Ecto neural progenitor cell (in vitro differentiated cells): ENCODE measurements at places on chromosomes 5 and 9.

GRCh38 chr5:34411470-34412346 lies 244.4 kb upstream of the RAI14 start:
- no peak for DNase-seq

DNA sequence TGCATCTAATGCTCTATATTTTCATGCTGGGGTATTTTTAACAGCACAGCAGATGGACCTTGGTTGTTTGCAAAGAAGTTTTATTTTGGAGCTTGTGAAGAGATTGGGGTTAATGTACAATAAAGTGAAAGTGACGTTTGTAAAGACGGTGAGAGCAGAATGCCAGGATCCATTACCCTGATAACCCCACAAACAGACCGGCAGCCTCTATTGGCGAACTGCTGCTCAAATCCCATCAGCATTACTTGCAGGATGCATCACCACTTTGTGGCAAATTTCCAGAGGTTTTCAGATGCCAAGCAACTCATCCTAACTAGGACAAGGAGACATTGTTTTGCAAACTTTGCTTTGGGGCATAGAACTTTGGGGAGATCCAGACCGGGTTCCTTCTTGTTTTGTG lies 383.3 kb upstream of the ZNF462 start:
- DNase-seq = no peak

DNA sequence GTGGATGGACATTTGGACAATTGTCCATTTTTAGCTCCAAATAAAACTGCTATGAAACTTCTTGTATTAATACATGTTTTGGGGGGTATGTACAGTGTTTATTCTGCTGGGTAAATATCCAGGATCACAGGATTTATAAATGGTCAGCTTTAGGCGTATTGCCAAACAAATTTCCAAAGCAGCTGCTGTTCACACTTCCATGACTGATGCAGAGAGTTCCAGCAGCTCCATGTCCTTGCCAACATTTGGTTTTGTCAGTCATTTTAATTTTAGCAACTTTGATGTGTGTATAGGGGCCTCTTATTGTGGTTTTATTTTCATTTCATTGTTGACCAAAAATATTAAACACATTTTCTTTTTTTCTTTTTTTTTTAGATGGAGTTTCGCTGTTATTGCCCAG lies 9.8 kb upstream of the SUSD1 start:
- no peak for DNase-seq

GRCh38 chr5:43804041-43804440 lies 201.1 kb downstream of the NNT start:
- no peak for DNase-seq

DNA sequence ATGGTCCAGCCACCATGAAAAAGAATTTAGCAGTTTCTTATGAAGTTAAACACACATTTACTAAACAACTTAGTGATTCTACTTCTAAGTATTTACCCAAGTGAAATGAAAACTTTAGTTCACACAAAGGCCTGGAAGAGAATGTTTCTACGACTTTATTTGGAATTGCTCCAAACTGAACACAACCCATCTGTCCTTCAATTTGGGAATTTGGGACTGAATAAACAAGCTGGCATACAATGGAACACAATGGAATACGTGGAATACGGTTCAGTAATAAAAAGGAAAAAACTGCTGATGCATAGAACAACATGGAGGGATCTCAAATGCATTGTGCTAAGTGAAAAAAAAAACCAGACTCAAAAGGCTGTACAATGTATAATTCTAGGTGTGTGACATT lies 44.6 kb upstream of the BASP1 start:
- DNase-seq = no peak

- peak; percentile 62 for DNase-seq
These were observed 35.6 kb downstream of the PTCD2 start for GRCh38 chr5:72355706-72356299.

- peak; percentile 50 for DNase-seq
These were observed 1018.4 kb upstream of the ARRDC3 start for GRCh38 chr5:92401492-92401891.

DNA sequence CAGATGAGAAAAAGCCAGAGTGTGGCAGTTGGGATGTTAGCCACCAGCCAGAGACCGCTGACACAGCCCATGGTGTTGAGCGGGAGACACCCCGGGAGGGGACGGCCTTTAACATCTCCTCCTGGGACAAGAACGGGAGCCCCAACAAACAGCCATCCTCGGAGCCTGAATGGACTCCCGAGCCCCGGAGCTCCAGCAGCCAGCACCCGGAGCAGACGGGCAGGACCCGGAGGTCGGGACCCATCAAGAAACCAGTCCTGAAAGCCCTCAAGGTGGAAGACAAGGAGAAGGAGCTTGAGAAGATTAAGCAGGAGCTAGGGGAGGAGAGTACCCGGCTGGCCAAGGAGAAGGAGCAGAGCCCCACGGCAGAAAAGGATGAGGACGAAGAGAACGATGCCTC lies 28.0 kb upstream of the POMT1 start:
- no peak for DNase-seq

GRCh38 chr9:130106860-130107233 lies 53.1 kb downstream of the GPR107 start:
- DNase-seq = no peak

DNA sequence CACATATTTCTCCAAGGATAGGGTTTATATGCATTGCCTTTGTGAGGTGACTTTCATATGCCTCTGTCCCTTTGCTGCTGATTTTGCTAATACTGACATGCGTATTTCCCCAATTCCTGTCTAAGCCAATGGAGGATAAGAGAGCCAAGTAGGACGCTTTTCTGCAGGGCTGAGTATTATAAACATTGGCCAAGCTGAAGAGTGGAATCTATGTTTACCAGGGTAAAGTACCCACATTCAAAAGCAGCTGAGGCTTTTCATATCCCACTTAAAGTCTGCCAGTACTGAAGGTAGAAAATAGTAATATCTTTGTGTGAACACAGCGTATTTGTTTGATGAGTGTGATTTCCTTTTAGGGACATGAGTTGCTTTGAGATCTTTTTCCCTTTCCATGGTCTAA lies 128.8 kb upstream of the GPR151 start:
- DNase-seq = no peak

DNA sequence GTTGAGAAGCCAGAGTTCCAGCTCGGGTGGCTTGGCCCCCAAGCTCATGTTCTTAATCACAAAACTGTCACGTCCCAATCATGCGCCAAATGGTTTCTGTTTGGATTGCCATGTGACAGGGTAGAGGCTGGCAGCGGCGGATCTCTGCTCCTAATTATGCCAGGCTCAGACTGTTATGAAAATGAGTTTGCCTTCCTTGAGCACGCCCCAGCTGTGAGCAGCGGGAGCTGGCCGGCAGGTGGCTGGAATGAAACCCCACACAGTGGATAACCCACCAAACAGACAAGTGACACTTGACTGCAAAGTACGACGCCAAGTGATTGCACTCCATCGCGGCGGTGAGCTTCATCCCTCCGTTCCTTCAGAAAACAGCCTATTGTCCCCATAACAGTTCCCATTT lies 75.4 kb downstream of the CFAP77 start:
- no peak for DNase-seq

DNA sequence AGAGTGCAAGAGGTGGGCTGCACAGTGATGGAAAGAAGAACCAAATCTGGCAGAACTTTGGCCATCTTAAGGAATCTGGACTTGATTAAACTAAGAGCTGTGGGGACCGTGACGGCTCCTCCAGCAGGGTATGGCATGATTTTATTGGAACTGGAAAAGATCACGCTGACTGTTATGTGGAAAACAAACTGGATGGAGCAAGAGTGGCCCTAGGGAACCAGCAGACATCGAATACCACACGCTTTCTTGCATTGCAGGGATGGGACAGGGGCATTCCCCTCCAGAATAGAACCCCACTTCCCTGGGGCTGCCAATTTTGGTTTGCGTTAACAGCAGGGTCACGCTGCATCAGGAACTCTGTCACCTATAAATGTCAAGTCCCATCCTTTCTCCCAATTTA lies 38.8 kb downstream of the INSYN2B start:
- DNase-seq = no peak

- no peak for DNase-seq
These were observed 232.8 kb downstream of the DOCK8 start for GRCh38 chr9:447230-448025.

GRCh38 chr5:136518814-136519213 lies 153.5 kb upstream of the TRPC7 start:
- no peak for DNase-seq

DNA sequence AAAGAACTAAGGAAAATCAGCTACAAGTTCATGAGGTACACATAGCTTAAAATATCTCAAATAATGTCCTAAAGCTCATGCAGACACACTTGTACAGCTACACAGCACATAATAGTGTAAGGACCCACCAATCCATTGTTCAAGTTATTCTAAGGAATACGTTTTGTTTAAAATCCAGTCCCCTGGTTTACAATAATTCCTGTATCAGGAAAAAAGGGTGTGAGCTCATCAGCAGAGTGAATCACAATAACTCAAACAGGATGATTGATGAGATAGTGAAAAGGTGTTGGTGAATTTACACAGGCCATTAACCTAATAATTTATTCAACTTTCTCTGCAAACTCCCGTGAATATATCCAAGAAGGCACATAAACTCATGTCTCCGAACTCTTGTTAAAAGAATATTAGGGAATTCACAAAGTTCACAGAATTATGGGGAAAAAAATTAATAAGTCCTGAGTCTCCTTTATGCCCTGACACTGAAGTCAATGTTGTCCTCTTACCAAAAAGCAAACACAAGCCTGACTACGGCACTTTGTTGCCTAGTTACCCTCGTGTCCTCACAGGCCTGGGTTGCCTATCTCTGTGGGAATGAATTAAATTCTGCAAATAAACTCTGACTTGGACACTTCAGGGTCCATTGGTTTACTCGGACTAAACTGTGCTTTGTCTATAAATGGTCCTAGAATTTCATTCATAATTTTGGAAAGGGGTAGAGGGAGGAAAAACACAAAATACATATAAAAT lies 142.8 kb upstream of the PDE4D start:
- no peak for DNase-seq

DNA sequence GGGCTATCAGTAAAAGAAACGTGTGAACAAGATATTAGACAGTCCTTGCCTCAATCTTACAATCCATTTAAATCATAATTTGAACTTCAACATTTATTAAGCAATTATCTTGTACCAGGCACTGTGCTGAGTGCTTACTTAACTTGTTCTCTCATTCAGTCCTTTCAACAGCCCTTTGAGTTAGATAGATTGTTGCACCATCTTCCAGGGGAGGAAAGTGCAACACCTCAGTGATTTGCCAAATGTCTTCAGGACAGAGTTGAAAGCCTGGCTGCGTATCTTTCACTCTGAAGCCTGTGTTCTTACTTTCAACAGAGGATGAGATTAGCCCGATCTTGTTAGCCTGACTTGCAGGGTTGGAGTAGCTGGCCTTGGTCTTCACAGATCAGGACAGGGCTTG lies 34.2 kb upstream of the SUB1 start:
- no peak for DNase-seq

DNA sequence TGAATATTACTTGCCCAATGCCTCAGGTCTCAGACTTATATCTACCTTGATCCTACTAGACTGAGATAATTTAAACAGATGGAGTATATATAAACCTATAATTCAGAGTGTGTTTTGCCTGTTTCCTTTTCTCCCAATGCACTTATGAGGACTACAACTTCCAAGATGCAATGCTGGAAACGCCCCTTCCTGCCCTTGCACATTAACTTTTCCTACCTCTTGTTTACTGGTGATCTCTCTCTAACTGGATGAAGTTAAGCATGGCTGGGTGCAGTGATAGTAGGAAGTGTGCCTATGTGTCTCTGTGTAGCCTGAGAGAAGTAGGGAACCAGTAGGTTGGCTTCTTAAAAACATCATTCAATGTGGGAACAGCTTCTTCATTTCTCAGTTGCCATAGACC lies 115.2 kb downstream of the SVEP1 start:
- DNase-seq = no peak

- no peak for DNase-seq
These were observed 126.8 kb downstream of the SPATA31D1 start for GRCh38 chr9:82115331-82115730.

DNA sequence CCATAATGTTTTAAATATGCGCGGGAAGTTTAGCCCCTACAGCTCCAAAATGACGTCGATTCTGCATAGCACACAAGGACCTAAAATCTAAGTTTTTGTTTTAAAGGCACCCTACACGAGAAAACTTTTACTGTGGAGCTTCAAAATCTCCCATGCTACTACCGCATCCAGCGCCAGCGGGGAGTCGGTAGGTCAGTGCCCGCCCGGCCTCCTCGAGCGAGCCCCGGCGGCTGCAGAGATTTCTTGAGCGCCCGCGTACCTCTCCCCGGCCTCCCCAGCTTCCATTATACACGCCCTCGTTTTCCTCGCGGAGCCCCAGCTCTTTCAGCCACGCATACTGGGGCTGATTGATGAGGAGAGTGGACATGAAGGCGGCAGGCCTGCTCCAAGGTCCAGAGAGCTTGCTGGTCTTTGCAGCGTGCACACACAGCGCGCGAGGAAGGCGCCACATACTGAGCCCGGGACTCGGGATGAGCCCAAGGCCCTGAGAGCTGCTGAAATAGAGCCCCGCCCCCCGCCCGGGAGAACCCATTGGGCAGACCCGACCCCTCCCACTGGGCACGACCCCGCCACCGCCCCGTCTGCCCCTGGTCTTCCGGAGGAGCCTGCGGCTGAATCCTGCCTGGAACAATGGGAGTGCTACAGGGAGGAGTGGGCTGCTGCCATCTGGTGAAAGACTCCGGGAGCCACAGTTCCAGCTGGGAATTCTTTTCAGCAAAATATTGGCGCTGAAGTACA lies at the start of gene ALDH7A1:
Gene ALDH7A1 (minus strand): TSS at position 472 of the 738 bp plus-strand sequence. CDS start 21 bp downstream, at position 451.
- peak; percentile 98 for DNase-seq

DNA sequence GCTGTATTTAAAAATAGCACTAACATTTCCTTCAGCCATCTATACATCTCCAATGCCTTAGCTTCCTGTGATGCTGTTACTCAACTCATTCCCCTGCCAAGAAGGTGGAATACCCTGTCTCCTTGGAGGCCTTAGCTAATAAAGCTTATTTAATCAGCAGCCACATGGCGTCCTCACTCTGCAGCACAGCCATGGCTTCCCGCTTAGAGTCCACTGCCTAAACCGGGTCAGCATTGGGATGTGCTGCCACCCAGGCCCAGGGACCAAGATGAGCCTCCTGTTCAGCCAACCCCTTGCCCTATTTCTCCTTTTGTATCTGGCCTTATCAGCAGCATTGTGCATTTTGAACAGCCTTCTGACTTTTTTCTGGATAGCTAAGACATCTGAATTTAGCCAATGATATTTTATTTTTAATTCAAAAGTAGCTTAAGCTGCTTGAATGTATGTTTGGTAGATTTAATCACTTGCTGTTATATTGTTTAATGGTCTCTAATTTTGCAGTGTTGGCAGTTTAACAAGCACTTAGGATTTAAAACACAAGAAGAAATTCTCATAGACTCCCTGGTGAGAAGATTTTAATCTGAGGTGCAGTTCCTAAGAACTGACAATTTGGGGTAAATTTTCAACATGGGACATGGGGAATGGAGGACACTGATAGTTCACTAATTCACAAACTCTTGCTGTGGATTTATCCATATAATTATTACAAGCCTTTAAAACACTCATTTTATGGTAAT lies 113.0 kb downstream of the RPS23 start:
- DNase-seq = peak; percentile 50

DNA sequence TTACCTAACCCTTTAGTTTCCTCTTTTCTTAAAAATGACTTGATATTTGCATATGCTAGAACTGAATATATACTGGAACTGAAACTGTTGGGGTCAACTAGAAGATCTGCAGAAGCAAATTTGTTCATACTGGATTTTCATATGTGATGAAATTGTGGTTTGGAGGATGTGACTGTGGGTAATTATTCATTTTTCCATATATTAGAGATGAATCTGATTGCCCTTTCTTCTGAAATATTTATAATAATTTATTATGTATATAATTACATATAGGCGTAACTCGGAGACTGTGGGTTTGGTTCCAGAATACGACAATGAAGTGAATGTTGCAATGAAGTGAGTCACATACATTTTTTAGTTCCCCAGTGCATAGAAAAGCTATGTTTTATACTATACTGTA lies 149.1 kb downstream of the ATP10B start:
- DNase-seq = no peak

- no peak for DNase-seq
These were observed 1.1 kb upstream of the ORM1 start for GRCh38 chr9:114321759-114322158.
